ENCODE measurements at places on chromosomes 7 and 10.
A peak's percentile ranks its signal among the peaks of the same experiment; 100 is the strongest.

DNA sequence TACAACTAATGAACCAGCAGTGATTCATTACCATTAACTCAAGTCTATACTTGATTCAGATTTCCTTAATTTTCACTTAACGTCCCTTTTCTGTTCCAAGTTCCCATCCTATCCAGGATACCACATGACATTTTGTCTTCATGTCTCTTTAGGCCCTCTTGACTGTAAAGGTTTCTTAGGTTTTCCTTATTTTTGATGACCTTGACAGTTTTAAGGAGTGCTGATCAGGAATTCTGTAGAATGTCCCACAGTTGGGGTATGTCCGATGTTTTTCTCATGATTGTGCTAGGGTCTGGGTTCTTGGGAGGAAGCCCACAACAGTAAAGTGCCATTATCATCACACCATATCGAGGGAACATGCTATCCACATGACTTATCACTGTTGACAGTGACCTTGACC, 162.7 kb downstream of the PTPN20 start:
- DNase-seq: no peak

DNA sequence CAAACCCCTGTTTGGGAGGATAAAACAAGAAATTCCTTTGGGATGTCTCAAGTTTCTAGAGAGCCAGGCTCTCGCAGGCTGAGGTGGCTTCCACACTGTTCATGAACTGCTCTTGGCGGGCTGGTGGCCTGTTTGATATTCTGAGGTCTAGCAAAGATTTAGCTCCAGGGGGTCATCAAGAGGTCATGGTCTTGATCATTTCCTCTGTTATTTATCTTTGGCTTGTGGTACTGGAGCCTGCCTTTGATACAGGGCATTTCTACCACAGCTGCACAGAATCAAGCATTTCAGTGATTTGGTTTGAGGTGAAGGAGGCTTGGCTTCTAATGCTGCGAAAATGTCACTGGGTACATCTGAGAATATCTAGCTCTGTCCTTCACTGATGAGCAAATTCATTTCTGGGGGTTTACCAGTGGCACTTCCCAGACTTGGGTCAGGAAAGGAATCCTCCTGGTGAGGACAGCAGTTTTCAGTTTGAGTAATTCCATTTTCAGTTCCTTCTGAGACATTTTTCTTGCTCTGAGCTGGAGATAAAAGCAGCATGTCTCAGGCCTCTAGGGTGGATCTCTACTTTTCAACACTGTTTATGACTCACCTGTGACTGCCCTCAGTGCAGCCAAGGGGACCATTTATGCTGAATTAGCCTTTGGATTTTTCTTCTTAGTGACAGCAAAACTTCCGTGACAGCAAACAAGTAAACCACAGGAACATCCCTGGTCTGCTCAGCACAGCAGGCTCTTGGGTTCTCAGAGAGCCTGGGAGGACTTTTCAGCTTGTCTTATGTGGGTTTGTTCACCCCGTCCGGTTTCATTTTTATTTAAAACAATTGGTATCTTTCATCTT, 312.0 kb downstream of the RNLS start:
- peak; percentile 32 for DNase-seq

DNA sequence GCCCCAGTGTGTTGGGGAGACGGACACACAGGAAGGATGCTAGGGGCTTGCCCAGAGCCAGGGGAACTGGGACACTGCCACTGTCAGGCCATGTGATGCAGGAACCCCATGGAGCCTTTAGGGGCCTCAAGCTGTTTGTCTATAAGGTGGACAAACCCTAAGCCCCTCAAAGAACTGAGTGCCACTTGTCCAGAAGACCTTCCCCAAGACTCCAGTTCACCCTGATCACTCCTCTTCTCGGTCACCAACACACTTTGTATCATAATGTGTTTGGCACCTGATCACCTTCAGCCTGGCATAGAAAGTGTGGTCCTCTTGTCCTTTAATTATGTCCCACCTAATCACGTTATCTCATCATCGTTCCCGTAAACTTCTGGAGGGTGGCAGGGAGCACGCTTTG, 700 bp downstream of the H2BK1 start:
- no peak for DNase-seq

DNA sequence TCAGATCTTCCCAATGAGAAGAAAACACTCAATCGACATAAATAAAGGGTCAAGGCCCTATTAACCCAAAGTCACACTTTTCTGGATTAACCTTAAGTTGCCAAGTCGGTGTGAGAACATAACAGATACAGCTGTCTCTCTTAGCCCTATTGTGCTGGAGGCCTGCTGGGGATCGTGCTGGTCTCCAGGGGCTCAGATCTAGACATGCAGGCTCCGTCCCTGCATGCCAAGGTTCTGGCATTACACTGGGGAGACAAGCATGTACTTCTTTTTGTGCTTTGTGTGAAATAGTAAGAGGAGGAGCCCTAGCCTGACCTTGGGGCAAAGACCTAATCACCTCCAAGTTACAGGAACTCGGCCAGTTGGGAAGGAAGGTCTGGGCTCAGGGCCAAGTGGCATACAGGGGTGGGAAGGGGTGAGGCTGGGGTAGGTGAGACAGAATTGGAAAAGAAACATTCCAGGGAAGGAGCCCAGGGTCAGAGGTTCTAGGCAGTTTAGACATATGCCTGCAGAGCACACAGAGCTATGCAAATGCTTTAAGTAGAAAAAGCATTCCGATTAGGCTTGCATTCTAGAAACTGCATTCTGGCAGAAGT, 216.4 kb downstream of the HECW1 start:
- DNase-seq: no peak

DNA sequence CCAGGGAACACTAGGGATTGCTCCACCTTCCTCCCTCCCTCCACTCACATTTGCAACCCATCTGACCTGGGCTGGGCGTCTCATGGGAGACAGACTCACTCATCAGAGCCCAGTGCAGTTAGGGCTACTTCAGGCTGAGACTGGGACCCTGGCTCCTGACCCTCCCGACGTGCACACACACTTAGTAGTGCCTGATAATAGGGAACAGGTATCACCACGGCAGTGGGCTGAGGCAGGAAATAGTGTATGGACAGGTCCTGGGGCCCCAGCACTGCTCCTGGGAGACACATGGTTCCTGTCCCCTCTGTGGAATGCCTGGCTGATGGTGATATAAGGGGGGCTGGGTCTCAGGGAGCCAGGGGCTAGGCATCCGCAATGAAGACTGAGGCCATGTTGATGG, 14.3 kb downstream of the AQP1 start:
- no peak for DNase-seq

DNA sequence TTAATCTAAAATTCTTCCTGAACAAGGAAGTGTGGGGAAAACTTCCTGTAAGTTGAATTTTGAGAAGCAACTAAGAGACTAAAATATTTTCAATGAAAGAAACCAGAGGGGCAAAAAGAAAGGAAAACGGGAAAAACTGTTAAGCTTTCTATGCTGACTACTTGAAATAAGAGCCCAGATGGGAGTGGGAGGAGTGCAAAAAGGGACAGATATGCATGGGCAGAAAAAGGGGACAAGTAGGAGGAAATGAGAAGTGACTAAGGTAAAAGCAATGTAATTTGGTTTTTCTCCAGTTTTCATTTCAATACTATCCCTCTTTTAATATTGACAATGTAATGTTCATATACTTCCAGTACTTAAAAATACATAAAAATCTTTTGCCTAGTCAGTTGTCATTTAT, 11.1 kb downstream of the OGA start:
- DNase-seq: no peak

- no peak for DNase-seq
These were observed 282.3 kb downstream of the GATA3 start for GRCh38 chr10:8336629-8337331.

GRCh38 chr10:59830601-59831259, 75.6 kb downstream of the CCDC6 start:
- peak; percentile 28 for DNase-seq

- no peak for DNase-seq
These were observed 192.8 kb upstream of the AKR1E2 start for GRCh38 chr10:4633186-4633585.

GRCh38 chr10:131556061-131556896, 244.8 kb upstream of the TCERG1L start:
- no peak for DNase-seq

- DNase-seq: no peak
These were observed 239.1 kb downstream of the KCNMA1 start for GRCh38 chr10:77398558-77398957.

DNA sequence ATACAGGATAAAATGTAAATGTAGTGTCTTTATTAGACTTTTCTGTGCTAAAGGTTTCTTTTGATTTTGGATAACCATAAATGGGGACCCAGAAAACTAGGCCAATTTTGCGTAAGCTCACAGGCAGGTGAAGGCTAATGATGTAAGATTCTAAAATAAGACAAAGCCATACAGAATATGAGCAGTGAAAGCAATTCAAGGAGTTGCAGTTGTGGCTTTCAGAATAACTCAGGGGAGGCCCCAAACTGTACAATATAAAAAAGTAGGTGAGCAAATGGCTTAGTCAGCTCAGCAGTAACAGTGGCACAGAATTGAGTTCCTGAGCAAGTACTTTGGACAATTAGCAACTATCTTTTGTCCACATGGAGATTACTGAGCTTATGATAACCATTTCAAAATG, 81.7 kb upstream of the NRP1 start:
- DNase-seq: no peak

- DNase-seq: peak; percentile 36
These were observed 84.7 kb downstream of the NRP1 start for GRCh38 chr10:33249659-33250345.

GRCh38 chr7:135448753-135449152, 61.1 kb downstream of the CNOT4 start:
- DNase-seq: no peak

DNA sequence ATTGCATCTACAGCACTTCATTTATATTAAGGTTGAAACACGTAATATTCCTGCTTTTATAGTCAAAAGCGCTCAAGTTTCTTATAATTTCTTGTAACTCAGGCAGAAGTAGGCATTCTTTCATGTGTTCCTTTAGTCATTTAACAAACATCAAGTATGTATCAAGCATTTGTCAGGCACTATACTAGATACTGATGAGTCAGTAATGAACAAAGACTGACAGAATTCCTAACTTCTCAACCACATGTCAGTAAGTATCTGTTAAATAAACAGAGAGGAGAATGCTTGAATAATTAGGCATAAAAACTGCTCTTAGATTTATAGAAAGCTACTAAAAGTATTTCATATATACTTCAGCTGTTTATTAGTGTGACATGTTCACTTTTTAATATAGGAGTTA, 9.9 kb downstream of the CRPPA start:
- no peak for DNase-seq

DNA sequence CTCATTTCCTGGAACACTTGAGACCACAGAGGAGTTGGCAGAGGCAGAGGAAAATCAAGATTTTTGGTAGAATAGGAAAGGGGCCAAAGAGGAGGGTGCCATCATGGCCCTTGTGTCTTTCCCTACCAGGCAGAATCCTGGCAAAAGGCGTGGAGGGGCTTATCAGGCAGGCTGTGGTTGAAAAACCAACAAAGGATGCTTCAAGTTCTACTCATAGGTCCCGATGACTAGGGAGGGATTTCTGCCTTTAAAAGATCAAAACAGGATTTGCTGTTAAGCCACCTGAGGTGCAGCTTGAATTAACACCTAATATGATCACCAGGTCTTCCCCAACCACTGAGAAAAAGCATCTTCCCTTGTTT, 45.7 kb downstream of the BPGM start:
- DNase-seq: no peak

GRCh38 chr7:23074443-23075261, 30.9 kb upstream of the KLHL7 start:
- no peak for DNase-seq

DNA sequence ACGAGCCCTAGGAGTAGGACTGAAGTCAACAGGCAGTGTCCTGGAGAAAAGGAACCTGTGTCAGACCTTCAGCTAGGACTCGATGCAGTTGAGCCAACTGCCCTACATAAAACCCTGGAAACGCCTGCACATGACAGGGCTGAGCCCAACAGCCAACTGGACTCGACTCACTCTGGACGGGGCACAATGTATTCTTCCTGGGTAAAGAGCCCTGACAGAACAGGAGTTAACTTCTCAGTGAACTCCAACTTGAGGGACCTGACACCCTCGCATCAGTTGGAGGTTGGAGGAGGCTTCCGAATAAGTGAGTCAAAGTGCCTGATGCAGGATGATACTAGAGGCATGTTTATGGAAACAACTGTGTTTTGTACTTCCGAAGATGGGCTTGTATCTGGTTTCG, 93.5 kb downstream of the KMT2E start:
- no peak for DNase-seq

GRCh38 chr10:126131341-126131740, 235.0 kb downstream of the FANK1 start:
- no peak for DNase-seq

- no peak for DNase-seq
These were observed 84.5 kb downstream of the CARD11 start for GRCh38 chr7:2959103-2959680.

DNA sequence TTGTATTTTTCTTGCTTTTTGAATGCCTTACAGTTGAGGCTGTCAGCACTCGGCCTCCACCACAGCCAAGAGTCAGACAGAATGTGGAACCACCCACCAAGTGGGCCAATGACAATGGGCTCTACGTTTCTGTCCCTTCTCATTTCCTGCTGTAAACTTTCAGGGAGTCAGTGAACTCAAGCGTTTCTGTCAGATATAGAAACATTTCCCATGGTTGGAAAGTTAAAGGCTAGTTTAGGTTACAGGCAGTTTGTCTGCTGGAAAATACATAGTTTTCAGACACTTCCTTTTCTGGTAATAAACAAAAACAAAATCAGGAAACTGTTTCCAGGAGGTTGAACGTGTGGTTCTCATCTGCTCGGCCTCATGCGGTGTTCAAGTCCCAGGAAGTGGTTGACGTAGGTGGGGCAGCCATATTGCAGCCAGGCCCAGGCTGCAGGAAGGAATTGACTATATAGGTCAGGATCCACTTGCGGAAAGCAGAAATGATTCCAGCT, 245.1 kb downstream of the CAMK1D start:
- DNase-seq: peak; percentile 14

GRCh38 chr7:93150200-93150835, 2.1 kb upstream of the SAMD9L start:
- DNase-seq: no peak

DNA sequence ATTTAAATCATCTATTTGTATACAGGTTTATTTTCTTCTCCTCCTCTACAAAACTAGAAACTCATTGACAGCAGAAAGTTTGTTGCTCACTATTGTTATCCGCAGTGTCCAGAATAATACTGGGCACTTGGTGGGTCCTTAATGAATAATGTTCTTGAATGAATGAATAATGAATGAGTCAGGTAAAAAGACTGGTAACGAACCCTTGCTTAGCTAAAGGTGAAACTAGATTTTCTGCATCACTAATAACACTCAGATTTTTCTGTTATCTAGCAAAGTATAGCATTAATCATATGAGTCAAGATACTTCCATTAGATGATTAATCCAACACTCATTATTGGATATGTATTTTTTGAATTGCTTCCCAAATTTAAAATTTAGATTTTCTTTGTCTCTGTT, 953.2 kb downstream of the SORCS3 start:
- no peak for DNase-seq

GRCh38 chr7:101436857-101437576, 74.3 kb downstream of the COL26A1 start:
- DNase-seq: no peak

GRCh38 chr10:79052291-79053080, 16.3 kb upstream of the ZMIZ1 start:
- peak; percentile 64 for DNase-seq
